ENCODE measurements at places on chromosomes 6 and 20.
A peak's percentile ranks its signal among the peaks of the same experiment; 100 is the strongest.

GRCh38 chr6:105112577-105112976 lies 67.2 kb downstream of the POPDC3 start:
- DNase-seq: no peak

- DNase-seq: no peak
Observed at GRCh38 chr6:56891754-56892153, 63.2 kb upstream of the BEND6 start.

GRCh38 chr20:19888269-19888671 lies 128.9 kb upstream of the NAA20 start:
- no peak for DNase-seq

- DNase-seq: no peak
Observed at GRCh38 chr6:11320914-11321597, 88.6 kb upstream of the NEDD9 start.

DNA sequence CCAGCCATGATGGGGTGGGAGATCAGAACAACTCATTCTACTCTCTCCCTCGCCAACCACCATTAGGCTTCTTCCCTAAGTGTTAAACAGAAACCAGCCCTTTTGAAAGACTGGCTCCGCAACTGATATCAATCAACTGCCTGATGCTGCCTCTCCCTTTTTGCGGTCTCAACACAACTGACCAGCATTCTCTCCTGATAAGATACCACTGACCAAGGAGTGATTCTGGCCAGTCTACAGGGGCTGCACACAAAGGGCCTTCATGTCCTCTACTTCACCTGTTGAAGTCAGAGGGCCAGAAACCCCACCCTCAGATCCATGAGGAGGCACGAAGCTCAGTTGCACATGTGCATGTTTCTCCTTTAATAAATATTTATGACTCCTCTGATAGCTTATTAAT lies 145.1 kb downstream of the CD24 start:
- no peak for DNase-seq

DNA sequence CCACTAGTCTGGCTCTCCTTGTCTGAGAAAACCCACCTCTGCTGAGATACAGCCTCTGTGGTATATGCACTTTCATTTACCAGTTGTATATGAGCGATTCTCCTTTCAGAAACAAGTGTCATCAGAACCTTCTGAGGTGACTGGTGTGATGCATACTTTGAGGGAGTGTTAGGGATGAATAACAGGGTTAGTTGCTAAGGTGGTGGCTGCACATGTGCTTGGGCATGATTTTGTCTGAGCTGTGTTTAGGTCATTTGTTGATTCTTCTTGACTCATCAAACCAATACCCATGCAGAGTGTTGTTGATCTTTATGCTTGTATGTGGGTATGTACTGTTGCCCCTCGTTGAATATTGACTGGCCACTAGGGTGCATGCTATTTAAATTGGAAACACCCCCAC lies 25.7 kb downstream of the DTD1 start:
- no peak for DNase-seq

- no peak for DNase-seq
Observed at GRCh38 chr20:1263853-1264252, 2.2 kb upstream of the SNPH start.

- DNase-seq: no peak
Observed at GRCh38 chr6:1039191-1039590, 272.7 kb upstream of the FOXQ1 start.

- DNase-seq: no peak
Observed at GRCh38 chr20:13586133-13586532, 52.6 kb downstream of the TASP1 start.

DNA sequence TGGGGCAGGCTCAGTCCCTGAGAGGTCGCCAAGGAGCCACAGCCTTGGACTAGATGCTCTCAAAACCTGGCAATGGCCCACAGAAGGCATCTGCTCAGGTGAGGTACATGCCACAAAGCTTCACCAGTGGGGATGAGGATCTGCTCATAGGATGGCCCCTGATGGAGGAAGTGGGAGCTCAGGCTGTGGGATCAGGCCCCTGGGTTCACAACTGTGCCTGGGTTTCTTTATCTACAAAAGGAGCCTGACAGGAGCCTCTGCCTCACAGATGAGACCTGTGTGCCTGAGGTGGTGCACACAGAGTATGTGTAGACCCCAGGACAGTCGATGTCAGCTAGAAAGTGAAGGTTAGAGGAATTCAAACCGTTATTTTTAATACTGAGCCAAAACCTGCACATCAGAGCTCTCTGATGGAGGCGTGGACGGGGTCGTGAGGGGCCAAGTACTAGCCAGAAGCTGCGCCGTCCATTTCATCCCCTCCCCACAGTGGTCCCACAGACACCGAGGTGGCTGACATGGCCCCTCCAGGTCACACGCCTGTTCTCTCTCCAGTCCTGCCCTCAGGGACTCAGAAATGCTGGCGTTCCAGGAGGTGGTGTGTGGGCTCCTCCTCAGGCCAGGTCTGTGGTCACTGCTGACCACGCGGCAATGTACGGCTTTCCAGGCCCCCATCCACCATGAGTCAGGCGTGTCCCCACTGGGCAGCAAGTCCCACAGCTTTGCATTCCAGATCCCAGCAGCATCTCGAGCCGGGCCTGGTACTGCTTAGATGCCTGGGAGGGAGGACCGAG lies 33.3 kb downstream of the NTSR1 start:
- no peak for DNase-seq

- DNase-seq: no peak
Observed at GRCh38 chr6:89200706-89201215, 16.4 kb downstream of the GABRR1 start.

DNA sequence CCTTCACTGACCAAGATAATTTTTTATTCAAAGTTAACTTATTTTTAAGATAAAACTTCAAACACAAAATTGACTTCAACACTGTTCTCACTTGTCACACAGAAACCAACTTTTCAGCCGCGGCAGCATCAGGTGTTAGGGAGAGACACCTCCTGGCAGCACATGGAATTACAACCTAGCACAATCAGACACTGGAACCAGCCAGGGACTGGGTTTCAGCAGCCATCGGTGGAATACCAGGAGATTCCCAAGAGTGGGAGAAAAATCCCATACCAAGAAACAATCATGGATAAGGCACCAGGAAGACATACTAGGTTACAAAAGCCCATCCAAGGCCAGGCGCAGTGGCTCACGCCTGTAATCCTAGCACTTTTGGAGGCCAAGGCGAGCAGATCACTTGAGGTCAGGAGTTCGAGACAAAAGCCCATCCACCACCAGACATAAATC lies 70.0 kb downstream of the SNX5 start:
- no peak for DNase-seq

GRCh38 chr6:146351018-146351417 lies 192.6 kb upstream of the RAB32 start:
- DNase-seq: no peak

GRCh38 chr6:75183099-75183541 lies 22.7 kb downstream of the COL12A1 start:
- DNase-seq: no peak

DNA sequence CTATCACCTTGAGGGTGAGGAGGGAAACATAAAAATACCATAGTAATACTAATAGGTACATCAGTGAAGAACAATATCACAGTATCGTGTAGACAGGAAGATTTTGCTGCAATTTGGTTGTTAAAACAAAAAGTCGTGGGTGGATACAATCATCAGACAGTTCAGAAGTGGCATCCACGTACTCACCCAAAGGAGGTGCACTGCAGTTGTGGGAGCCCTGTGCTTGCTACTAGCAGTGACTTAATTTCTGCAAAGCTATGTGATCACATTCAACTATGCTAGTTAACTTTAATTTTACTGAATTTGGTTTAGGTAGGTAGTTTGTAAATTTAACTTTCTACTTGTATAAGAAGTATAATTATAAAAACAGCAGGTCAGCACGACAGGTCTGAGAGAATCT lies 188.2 kb upstream of the SGK1 start:
- no peak for DNase-seq

- DNase-seq: no peak
Observed at GRCh38 chr6:15265787-15266186, 19.9 kb downstream of the JARID2 start.

GRCh38 chr6:96058082-96058481 lies 42.3 kb downstream of the FUT9 start:
- no peak for DNase-seq

DNA sequence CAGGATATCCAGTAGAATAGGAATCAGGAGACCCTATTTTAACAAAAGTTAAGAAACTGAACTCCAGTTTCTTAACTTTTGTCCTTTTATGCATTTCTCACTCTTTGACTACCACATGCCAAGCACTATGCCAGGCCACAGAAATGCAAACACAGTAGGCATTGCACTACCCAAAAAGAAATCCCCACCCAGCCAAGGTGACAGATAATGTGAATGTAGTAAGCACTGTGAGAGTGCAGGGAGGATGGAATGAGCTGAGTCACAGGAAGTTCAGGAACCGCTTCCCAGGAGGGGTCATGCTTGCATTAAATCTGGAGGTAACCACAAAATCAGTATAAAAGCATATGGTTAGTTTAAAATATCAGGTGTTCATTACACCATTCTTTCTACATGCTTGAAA lies 20.1 kb upstream of the FAM83C start:
- DNase-seq: peak; percentile 58

Measured in retinal pigment epithelial cell (primary cell).